Type B pancreatic cell (in vitro differentiated cells): ENCODE measurements at places on chromosomes 11 and 22. TPM values are rescaled to one million over a fixed set of nuclear protein-coding genes. Genes with fewer than 3 reads are reported as not detected.

GRCh38 chr11:113937918-113938317, 33.3 kb downstream of the HTR3B start:
- H3K27me3 ChIP-seq, result peaks cover 32% of the 10 kb centered on the region
- H3K27ac ChIP-seq, result no peak overlapping the region
- no peak for DNase-seq

GRCh38 chr11:78277314-78277994, 88.7 kb downstream of the USP35 start:
- H3K27me3 ChIP-seq, result no peaks in the 10 kb centered on the region

The UBE2L6 gene
- 29.9 and 65.1 TPM in 2 replicates for total RNA-seq

DNA sequence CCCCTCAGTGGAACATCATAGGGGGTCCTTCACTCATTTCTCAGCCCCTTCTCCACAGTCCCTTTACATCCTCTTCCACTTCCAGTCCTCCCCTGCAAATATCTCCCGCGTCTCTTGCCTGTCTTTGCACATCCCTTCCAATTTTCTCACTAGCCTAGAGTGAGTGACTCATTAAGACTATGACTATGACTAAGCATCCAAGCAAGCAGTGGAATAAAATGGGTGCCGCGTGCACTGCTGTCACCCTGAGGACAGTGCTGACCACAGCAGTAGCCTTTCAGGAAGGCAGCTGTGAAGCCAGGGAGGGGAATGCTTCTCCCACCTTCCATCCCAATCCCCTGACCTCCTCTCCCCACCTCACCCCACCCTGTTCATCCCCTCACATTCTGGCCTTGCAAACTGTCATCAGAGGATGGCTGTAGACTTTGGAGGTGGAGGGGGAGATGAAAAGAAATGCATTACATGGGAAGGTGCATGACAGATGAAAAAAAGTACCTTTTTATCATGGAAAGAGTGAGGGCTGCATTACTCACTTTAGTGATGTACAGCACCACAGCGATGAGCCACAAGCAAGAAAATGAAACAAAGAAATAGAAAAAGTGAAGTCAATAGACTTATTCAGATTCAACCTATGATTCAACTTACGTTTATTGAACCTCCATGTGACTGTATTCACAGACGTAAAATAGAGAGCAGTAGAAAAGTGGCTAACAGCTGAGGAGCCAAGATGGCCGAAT, 948.2 kb downstream of the NTM start:
- no peak overlapping the region for H3K27ac ChIP-seq
- peaks cover 10% of the 10 kb centered on the region for H3K27me3 ChIP-seq
- H3K4me1 ChIP-seq, result no peaks in the 10 kb centered on the region
- H3K4me3 ChIP-seq, result no peak overlapping the region
- no peak for DNase-seq
- H3K36me3 ChIP-seq, result no peaks in the 10 kb centered on the region

DNA sequence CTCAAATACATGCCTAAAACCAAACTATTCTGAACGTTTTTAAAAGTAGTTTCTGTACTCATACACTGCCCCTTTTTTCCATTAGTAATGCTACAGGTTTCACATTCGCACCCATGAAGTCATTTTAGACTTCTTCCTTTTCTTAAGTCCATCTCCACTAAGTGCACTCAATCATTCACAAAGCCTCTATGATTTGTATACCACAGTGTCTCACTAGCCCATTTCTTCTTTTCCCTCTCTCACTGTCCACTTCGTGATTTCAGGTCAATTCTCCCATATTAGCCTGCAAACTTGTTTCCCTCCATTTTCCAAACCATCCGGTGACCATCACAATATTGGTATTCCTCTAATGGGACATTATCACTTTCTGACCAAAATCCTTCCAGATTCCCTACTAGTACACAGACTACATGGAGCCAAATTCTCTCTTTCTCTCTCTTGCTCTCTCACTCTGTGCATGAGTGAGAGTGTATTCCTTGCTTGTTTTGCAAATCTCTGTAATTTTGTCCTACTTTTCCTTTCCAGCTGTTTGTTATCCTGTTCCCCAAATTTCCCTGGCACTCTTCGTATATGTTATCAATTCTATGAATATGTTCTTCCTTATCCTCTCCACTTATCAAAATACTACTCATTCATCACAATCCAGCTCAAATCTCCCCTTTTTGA, 3.4 kb upstream of the ZC3H12C start:
- DNase-seq, result no peak
- H3K4me3 ChIP-seq, result no peak overlapping the region
- no peaks in the 10 kb centered on the region for H3K36me3 ChIP-seq
- peaks cover 13% of the 10 kb centered on the region for H3K4me1 ChIP-seq
- H3K27ac ChIP-seq, result no peak overlapping the region

The MAPK1 gene
- total RNA-seq, result 112 and 130 TPM in 2 replicates
